GM04503 (cell line): ENCODE measurements at places on chromosomes 4 and X.

DNA sequence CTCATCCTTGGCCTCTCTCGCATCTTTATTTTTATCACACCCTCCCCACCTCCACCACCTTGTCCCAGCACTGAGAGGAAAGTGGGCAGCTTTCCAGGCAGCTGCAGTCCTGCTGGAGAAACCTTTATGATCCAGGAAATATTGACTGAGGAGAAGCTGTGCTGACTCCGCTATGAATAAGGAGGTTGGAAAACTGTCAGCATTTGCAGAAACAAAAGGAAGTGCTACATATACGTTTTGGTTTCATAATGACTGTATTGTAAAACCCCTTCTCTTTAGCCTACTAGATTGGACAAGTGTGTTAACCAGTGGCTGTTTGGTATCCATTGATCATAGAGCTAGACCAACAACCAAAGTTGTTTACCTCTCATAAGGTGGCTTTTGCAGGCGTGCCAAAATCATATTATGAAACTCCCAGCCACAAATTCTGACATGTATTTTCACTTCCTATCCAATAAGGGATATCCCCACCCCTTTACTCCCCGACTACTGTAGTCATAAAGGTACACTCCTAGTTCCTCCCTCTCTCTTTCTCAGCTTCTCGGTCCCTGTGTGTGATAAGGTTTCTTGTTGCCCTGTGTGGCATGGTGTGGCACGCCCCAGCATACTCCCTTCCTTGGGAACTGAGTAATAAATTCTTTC lies 88.4 kb downstream of the GPR143 start:
- no peak for DNase-seq

GRCh38 chr4:187021436-187022205 lies 298.0 kb upstream of the FAT1 start:
- no peak for DNase-seq

- DNase-seq = no peak
Measured at GRCh38 chr4:144989306-144989705, 108.7 kb downstream of the ANAPC10 start.

- peak; percentile 1 for DNase-seq
Measured at GRCh38 chrX:78066110-78066509, 37.9 kb upstream of the PGK1 start.

- DNase-seq = no peak
Measured at GRCh38 chr4:112031712-112032328, 113.4 kb upstream of the FAM241A start.

GRCh38 chr4:150164055-150164454 lies 85.8 kb downstream of the DCLK2 start:
- no peak for DNase-seq

DNA sequence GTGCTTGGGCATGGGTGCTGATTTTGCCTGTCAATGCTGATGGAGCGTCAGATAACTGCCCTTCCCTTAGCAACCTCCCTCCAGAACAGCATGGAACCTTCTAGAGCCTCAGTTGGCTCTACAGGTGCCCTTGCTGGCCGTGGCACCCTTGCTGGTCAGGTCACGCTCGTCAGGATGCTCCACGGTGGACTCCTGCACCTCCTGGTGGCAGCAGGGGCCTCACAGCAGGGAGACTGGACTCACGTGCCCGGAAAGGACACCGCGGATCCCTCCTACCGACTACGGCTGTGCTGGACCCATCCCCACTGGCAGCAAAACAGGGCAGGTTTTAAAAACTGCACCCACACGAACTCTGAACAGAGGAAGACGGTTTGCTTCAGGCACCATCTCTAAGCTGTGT lies 82.1 kb upstream of the AFAP1 start:
- no peak for DNase-seq

DNA sequence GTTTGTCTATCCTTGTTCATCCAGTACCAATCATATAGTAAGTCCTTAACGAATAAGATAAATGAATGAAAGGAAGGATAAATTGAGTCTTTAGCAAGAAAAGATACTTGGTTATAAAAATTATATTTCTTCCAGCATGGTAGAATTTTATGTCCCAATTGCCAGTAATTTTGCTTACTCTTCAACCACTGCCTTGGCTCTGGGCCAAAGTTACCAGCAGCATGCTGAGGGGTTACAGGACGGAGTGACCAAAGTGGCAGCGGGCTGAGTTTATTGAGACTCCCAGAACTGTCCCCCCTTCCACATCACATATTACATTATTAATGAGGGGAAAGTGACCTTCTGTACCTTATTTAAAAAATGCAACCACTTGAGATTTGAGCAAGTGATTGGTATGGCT lies 121.7 kb downstream of the RASGEF1B start:
- DNase-seq = no peak

DNA sequence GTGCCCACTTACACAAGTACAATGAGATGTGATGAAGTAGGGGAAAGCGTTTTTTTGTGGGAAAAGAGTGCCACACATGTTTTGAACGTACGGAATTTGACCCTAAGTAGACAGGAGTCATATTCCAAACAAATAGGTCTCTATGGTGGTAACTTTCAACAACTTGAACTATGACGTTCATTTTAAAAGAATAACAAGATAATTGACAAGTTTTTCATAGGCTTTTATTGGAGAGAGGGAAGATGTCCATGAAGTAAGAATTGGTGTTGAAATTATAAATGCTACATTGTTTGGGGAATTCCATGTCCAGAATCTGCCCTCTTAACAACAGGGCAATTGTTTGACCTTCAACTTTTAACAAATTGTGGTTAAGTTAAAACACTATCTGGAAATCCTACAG lies 126.5 kb downstream of the GASK1B start:
- DNase-seq = no peak

- no peak for DNase-seq
Measured at GRCh38 chr4:39635023-39635422, 3.6 kb downstream of the SMIM14 start.

GRCh38 chr4:3475041-3475712 lies 12.1 kb downstream of the DOK7 start:
- no peak for DNase-seq

- no peak for DNase-seq
Measured at GRCh38 chr4:23978002-23978401, 88.2 kb upstream of the PPARGC1A start.

- DNase-seq = no peak
Measured at GRCh38 chrX:84363663-84364062, 138.6 kb downstream of the HDX start.

DNA sequence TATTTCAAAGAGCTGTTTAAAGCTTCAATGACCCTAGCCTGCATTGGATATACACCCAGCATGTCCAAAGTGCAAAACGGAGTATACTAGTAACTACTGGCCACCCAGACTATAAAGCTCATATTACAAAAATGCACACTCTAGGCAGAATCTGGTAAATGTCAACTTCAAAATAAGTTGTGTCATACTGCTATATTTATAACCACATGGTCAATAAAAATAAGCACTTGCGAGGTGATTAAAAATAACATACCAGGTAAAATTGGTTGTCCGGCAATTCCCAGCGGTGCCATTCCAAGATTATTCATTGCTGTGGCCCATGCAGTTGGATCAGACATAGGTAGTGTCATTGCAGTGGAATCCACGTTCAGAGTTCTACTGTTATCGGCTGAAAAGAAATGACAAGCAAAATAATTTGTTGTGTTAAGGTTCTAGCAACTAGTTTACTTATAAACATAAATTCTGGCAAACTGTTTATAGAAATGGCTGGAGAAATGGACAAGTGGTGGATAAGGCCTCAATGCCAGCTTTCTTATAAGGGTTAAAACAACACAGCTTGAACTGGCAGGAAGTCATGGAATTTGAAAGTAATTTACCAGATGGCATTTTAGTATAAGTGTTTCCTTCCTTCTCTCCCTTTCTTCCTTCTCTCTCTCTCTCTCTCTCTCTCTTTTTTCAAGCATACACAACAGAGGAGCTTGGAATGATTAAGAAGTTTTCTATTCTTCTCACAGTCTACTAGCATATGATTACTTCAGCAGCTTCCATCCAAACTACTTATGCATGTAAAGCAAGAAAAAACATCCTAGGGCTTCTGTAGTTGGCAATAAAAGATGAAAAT lies 199.9 kb downstream of the ENOX2 start:
- peak; percentile 44 for DNase-seq

GRCh38 chr4:77921701-77922100 lies 59.1 kb downstream of the MRPL1 start:
- peak; percentile 81 for DNase-seq

DNA sequence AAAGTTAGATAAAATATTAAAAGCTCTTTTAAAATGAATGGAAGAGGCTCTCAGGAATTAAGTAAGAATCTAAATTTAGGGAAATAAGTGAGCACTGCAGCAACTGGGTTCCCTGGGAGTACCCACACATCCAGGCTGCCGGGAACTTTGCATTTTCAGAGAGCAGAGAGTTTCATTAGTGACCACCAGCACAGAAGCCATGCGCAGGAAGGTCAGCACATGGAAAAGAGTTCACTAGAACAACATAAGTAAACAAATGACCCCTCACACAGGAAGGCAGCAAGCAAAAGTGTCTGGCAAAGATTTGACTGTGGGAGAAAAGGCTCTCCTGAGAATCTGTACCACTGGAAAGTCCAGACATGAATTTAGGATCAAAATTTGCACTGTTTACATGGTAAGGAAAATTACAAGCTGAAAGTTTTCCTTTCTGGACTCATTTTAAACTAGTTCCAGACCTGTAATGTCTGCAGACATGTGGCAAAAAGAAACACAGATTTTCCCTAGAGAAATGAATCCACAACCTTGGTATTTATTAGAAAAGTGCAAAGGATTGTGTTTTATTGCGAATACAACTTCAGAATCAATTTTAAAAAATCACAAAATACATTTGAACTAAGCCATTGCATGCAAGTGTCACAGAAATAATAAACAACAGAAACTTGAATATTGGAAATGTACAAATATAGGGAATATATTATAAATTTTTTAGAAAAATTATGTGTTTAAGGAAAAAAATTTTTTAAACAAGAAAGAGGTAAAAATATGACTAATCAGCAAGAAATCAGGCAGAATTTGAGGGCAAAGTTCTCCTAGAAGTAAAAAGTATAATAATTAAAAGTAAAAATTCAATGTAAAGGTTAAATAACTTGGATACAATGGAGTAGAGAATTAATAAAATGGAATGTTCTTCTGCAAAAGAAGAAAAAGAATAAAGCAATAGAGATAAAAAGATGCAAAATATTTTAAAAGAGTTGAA lies 18.4 kb upstream of the MYOZ2 start:
- no peak for DNase-seq

GRCh38 chr4:184815046-184815877 lies 10.5 kb downstream of the ACSL1 start:
- no peak for DNase-seq

GRCh38 chrX:67725471-67725870 lies 181.7 kb downstream of the AR start:
- DNase-seq = no peak

DNA sequence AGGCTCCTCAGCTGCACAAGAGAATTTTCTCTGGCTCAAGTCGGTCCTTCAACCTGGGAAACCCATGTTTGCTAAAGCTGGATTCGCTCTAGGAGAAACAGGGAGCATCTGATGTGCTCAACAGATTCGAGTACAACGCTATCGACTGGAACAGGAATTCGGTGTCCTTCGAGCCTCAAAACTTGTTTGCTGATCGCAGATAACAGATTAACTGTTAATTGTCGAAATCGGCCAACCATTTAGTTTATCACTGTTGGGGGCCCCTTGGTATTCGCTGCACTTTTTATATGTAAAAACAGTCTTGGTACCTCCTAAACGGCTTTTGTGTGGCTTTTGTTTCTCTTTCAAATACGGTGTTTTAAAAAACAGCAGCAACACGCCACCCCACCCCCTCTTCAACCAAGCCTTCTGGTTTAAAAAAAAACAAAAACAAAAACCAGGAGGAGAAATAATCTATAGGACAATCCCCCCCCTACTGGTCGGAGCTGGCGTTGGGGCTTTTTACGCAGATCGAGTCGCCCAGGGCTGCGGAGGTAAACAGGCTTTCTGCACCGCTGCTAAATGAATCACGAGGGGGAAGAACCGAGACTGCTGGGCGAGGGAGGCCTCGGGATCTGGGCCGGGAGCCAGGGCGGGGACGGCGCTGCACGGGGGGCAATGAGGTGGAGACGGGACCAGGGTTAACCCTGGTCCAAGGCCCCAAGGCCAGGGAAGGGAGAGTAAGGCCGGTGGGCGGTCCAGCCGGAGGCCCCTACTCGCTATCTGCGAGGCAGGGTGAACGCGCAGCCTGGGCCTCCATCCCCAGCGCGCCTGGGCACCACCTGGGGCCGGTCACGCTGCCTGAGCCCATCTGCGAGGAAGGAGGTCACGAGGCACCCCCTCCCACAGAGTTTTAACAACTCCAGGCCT lies 71.7 kb upstream of the BCOR start:
- no peak for DNase-seq

DNA sequence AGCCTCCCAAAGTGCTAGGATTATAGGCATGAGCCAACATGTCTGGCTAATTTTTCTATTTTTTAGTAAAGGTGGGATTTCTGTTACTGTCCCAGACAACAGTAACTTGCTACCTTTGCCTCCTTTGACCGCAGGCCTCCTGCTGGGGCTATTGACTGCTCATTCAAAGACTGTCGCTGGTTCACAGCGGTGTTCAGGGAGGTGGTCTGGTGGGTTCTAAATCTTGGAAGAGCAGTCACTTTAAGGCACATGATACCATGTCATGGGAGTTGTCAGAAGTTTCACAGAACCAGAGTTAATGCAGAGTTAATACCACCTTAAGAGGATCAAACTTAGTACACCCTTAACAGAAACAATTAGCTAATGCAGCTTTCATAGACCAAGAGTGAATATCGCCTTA lies 3.8 kb downstream of the ASMT start:
- no peak for DNase-seq

GRCh38 chrX:101219864-101220346 lies 319 bp downstream of the DRP2 start:
- DNase-seq = no peak

GRCh38 chr4:186203406-186203805 lies 12.0 kb downstream of the CYP4V2 start:
- no peak for DNase-seq

DNA sequence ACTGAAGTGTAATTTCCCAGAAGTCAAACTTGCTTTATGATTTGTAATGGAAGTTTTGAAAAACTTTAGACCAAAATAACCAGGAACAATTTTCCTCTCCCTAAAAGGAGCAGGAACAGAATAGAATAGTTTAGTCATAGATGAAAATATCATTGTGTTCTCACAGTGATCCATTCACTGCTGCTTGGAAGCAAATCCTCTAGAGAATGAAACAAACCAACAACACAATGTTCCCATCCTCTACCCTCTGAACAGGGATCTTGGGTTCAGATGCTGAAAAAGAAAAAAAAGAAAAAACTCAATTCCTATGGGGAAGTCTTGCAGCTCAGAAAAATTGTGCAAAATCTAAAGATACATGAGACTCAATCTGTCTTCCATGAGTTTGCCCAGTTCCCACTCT lies 12.2 kb downstream of the DSPP start:
- DNase-seq = no peak
